ENCODE measurements at places on chromosomes 1 and 21.

DNA sequence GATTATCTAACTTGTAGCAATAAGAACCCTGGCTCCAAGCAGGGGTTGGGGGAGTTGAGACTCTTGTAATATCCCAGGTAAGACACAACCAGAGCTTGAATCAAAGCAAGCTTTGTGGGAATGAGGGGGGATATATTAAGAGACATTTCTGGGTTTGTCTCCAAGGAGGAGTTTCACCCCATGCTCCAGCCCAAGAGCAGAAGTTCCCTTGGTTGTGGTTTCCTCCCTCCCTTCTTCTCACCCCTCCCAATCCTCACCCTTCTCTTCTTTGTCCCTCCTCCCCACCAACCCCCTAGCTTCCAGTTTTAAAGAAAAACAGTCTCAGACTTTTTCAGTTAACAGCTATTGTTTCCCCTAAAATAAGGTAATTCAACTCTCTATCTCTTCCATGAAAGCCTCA is 11.9 kb downstream of the TRAF3IP3 start:
- DNase-seq: no peak

GRCh38 chr1:114490274-114490693 is 20.7 kb downstream of the TRIM33 start:
- no peak for DNase-seq

DNA sequence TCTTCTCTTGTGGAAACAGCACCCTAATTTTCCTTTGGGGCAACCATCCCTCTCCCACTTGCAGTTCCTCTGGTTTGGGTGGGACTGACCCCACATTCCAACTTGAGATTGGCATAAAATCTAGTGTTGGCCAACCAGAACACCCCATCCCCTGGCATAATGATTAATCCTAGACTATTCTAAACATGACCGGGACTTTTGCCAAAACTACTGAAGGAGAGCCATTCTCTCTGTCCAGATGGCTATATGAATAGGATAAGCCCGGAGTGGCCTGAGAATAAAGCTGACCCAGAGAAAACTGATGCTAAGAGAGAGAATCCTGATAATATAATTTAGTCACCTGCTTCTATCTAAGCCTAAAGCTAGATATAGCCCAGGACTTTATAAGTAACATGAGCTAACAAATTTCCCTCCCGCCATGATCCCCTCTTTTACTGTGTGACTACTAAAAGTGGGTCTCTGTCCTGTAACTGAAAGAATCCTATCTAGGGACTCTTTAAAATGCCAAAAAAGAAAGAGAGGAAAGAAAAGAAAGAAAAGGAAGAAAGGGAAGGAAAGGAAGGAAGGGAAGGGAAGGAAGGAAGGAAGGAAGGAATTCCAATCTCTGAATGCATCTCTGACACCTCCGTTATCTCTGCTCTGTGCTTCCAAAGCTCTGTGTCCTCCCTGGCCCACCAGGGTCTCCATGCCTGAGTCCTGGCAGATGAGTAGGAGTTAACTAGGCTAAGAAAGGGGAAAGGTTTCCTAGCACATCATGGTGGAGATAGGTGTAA is 28.0 kb upstream of the NRDC start:
- DNase-seq: no peak

DNA sequence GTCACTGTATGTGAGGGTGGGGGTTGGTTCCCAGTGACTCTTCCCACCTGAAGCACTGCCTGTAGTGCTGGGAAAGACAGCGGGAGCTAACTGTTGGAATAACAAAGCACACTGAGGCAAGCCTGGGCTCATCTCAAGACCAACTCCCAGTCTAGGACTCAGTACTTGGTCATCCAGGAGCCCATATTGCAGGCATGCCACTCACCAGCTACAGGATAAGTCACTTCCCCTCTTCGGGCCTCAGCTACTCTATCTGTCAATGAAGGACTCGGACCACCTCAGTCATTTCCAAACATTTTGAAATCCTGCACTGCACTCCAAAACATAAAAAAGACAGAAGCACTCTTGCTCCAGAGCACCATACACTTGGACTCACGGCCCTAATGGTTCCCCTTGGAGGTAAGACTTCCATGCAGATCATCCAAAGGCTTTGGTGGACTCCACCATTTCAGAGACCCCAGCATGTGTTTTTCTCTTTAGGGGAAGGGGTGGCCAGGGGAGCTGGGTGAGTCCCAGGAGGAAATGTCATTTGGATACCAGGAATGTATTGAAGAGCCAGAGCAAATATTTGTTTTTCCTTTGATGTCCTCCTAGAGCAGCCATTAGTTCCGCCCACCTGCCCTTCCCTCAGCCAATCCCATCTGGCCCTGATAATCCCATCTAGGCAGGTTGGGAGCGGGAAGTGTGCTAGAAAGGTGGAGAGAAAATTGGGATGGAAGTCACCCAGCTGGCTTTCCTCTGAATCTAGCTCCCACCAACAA is 3.1 kb downstream of the NUAK2 start:
- no peak for DNase-seq

GRCh38 chr1:42618866-42619265 is 39.4 kb upstream of the PPIH start:
- no peak for DNase-seq

- DNase-seq: no peak
Measured at GRCh38 chr21:21213297-21213696, 215.1 kb downstream of the NCAM2 start.
